ENCODE measurements at places on chromosomes 13 and 19.

GRCh38 chr19:38437917-38438316, 4.4 kb downstream of the RYR1 start:
- DNase-seq: no peak

DNA sequence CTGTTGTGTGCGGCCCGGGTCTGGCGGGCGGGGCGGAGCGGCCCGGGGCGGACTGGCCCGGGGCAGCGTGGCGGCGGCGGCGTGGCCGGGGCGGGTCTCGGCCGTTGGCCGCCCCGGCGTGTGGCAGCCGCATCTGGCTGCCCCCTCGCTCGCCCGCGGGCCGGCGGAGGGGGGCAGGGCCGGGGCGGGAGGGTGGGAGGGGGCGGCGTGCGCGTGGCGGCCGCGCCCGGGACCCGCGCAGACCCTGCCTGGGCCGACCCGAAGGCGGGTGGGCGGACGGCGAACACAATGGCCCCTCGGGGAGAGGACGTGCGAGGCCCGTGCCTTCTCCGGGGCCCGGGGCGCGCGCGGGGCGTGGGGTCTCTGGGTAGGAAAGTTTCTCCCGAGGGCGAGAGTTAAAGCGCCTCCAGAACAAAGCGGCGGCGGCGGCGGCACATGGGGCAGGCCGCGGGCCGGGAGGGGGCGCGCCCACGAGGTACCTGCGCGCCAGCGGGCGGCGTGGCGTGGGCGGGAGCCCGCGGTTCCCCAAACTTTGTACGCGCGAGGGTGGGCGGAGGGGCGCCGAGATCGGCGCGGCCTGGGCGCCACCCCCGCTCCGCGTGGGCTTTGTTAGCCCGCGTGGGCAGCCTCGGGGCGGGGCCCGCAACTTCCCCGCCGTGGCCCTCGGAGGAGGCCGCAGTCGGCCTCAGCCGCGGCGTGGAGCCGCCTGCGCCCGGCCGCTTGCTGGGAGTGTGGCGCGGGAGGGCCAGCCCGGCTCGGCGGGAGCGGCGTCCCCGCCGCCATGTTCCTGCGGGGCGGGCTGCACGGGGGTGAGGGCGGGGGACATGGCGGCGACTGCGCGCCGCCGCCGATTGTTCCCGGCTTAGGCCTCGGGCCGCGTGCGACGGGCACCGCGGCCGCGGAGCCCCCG, 764 bp downstream of the MIR17HG start:
- DNase-seq: no peak

DNA sequence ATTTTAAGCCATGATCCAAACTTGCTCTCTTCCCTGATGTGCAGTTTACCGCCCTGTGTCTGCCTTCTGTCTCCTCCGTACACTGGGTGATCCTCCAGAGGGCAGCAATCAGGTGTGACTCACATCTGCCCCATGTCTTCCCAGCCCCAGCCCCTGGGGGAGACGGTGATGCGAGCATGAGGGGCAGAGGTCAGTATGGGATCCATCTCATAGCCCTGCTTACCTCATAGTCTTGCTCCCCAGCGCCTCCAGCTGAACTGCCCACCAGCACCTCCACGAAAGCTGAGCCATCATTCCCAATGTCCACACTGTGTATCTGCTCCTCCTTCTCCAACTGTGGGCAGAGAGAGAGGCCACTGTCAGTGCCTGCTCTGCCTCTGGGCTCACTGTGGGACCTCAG, 14.6 kb downstream of the XRCC1 start:
- peak; percentile 19 for DNase-seq

DNA sequence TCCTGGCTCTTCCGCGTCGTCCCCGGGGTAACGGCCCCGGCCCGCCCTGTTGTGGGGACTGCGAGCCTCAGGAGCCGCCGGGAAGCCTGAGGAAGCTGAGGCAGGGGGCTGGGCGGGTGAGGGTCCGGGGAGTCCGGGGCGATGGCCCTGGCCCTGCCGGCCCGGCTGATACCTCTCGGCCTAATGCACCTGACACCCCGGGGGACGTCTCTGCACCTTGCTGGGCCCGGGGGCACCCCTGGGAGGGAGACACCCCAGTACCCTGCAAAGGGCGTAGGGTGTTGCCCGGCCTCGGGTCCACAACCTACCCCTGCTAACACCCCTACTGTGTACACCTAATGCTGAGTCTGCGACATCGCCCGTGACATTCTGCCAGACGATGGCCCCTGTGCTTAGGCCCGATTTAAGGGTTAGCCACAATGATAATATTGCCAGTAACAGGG, 410 bp downstream of the PIN1 start:
- DNase-seq: no peak

- DNase-seq: no peak
Measured at GRCh38 chr13:74111399-74111798, 22.8 kb downstream of the KLF12 start.

GRCh38 chr13:111614009-111614408, 293.6 kb downstream of the TEX29 start:
- no peak for DNase-seq

DNA sequence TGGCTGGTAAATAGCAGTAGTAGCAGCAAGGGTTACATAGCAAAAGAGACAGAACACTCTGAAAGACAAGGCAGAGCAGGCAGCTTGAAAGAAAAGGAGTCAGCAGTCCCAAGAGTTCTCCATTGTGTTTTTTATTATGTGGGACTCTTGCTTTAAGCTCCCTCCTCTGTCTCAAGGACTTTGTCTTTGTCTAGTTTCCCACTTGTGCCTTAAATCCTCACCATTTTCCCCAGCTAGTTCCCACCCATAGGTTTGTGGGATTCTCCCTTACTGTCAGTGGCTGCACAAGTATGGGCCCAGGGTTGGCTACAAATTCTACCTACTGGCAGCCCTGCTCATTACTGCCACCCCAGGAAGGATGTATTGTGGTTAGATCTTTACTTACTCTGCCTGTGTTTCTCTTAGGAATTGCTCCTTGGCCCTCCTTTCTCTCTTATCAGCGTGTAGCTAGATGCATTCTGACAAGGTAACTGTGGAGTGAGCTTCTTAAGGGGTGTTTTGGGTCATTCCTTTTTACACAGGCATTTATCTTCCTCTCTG, 413.4 kb upstream of the PCDH9 start:
- peak; percentile 17 for DNase-seq

GRCh38 chr19:50414864-50415660, 3.7 kb upstream of the SPIB start:
- peak; percentile 89 for DNase-seq

- no peak for DNase-seq
Measured at GRCh38 chr13:50991579-50992521, 82.3 kb downstream of the RNASEH2B start.

GRCh38 chr13:30618186-30618929, 638 bp downstream of the USPL1 start:
- DNase-seq: no peak

GRCh38 chr13:93216122-93216521, 10.5 kb upstream of the GPC6 start:
- DNase-seq: peak; percentile 71

- DNase-seq: peak; percentile 75
Measured at GRCh38 chr19:33796164-33796875, at the start of gene KCTD15. TSS of gene KCTD15 (plus strand) at chr19:33796870. CDS start at chr19:33800455, 3,585 bp downstream.
